ENCODE measurements at places on chromosomes 7 and 10. TPM values are rescaled to one million over a fixed set of nuclear protein-coding genes. Genes with fewer than 3 reads are reported as not detected.

GRCh38 chr10:11934262-11934661 lies 108.3 kb downstream of the UPF2 start:
- no peak for DNase-seq

GRCh38 chr7:73364006-73364728 lies 36.2 kb downstream of the FKBP6 start:
- DNase-seq = no peak

DNA sequence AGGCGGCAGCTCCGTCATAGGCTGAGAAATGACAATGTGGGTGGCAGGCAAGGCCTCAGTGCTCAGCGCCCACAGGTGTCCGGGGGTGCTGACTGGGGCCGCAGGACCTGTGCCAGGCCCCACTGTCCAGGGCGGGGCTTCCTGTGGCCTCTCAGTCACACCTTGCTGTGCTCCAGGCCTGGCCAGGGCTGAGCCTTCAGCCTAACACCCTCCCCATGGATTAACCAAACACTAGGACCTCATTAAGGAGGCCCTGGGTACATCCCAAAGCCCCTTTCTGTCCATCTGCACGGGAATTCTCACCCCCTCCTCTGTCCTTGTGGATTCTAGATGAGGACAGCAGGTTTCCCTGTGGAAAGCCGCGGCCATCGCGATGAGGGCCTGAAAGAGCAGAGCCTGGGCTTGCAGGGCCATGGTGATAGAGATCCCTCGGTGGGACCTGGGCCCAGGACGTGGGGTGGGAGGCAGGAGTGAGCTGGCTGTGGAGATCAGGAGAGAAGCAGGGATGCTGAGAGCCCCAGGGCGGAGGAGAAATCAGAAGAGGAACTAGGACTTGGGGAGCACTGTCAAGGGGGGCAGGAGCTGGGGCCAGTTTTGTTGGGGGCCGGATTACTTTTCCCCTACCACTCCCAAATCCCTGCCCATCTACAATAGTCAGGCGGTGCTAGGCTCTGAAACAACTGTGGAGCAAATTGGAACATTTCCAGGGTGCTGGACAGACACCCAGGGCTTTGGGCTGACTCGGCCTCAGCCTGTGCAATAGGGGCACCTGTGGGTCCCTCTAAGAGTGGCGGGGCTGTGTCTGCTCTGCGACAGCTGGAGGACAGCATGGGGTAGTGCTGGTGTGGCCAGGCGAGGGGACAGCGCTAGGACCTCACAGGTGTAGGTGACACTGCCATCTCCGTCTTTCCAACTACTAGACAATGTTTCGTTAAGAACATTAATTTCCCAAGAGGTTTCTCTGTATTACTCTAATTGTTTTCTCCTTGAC lies 23.3 kb upstream of the MNX1 start:
- no peak for DNase-seq

DNA sequence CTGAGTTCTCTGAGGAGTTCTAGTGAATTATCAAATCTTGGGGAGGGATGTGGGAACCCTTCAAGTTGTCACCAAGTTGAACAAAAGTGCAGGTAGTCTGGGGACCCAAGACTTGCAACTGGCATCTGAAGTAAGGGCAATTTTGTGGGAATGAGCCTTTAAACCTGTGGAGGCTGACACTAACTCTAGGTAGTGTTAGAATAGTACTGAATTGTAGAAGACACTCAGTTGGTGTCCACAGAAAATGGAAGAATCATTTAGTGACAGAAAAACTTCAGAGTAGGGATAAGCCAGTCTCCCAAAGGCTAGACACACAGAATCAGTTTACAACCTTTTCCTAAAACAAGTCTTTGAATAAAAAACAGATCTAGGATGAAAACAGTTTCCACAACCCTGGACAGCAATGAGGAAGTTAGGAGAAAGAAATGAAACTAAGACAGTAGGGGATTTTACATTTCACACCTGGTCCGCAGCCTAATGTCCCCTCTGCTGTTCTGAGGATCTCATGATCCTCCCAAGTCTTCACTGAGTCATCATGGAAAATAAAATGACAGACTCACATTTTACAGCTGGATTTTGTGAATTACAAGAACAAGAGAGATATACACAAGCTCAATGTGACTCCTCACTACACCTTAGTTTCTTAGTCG lies 23.0 kb upstream of the ING3 start:
- DNase-seq = no peak

Gene TFEC
- 2.0 TPM for total RNA-seq

DNA sequence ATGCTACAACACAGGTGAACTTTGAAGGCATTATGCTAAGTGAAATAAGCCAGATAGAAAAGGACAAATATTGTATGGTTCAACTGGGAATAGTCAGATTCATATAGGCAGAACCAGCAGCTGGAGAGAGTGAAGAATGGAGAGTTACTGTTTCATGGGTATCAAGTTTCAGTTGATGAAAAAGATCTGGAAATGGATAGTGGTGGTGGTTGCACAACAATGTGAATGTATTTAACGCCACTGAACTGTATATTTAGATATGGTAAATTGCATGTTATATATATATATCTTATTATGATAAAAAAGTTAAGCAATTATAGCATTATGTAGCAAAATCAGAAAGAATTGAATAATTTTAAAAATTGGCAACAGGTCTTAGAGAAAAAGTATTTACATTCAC lies 3.9 kb downstream of the LMBR1 start:
- no peak for DNase-seq

DNA sequence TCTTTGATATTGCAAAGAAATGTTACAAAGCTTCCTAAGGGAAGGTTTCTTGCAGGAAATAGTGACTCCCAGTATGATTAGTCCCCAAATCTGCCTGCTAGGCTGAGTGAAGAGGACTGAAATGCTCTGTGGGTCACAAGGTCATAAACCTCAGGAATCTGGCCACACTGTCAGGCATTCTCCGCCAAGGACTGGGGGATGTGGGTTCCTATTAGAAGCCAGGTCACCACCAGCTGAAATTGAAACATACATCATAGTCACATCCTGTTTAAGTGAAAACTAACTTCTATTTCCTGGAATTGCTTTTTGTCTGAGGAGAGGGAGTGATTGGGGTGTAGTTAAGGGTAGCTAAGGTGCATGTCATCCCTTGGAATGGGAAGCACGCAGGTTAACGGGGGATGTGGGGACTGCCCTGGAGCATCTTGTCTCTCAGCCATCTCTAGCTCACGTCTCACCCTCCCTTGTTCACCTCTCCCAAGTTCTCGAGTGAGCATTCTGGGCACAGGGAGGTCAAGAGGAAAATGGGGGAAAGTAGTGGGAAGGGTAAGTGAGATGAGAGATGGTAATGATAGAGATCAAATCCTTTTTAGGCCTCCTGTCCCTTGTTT lies 12.0 kb upstream of the GSAP start:
- no peak for DNase-seq

DNA sequence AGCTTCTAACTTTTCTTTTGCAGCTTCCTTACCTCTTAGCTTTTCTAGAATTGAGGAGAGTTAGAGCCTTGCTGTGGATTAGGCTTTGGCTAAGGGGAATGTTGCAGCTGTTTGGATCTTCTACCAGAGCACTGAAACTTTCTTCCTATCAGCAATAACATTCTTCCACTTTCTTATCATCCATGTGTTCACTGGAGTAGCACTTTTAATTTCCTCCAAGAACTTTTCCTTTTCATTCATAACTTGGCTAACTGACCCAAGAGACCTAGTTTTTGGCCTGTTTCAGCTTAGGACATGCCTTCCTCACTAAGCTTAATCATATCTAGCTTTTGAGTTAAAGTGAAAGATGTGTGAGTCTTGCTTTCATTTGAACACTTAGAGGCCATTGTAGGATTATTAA lies 19.6 kb downstream of the MINPP1 start:
- no peak for DNase-seq

DNA sequence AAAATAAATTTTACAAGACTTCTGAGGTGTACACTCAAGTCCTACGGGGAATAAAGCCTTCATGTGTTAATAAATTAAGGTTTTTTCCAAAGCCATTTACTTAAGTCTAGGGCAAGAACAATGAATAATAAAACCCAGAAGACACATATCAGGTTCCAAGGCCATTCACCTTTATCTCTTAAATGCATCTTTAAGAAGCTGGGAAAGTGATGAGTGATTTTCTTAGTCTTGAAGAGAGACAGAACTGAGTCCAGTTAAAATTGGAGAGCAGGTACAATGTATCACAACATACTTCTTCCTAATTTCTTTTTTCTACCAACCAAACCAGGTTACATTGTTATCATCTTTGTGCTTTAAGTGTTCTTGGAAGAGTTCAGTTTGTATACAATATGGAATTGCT lies 189.5 kb downstream of the RAPGEF5 start:
- no peak for DNase-seq

GRCh38 chr7:68364886-68365625 lies 1233.2 kb upstream of the AUTS2 start:
- DNase-seq = no peak
